ENCODE measurements at places on chromosomes 11 and 22.

DNA sequence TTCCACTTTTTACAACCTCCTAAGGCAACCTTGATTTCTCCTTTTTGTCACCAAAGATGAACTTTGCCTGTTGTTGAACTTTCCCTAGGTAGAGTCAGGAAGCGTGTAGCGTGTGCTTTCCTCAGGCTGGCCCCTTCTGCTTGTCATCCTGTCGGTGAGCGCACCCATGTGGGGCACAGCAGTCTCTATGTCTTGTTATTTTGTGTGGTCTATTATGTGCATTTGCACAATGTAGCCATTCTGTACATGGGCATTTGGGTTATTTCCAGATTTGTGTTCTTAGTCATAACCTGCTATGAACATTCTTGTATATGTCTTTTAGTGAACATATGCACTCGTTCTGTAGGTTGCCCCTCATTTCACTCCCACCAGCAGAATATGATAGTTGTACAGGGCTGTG, 34.9 kb downstream of the CABIN1 start:
- no peak for DNase-seq

- DNase-seq, result no peak
These were observed 18.4 kb upstream of the TAB1 start for GRCh38 chr22:39381009-39381755.

- no peak for DNase-seq
These were observed 17.5 kb downstream of the UQCR10 start for GRCh38 chr22:29784451-29785361.

DNA sequence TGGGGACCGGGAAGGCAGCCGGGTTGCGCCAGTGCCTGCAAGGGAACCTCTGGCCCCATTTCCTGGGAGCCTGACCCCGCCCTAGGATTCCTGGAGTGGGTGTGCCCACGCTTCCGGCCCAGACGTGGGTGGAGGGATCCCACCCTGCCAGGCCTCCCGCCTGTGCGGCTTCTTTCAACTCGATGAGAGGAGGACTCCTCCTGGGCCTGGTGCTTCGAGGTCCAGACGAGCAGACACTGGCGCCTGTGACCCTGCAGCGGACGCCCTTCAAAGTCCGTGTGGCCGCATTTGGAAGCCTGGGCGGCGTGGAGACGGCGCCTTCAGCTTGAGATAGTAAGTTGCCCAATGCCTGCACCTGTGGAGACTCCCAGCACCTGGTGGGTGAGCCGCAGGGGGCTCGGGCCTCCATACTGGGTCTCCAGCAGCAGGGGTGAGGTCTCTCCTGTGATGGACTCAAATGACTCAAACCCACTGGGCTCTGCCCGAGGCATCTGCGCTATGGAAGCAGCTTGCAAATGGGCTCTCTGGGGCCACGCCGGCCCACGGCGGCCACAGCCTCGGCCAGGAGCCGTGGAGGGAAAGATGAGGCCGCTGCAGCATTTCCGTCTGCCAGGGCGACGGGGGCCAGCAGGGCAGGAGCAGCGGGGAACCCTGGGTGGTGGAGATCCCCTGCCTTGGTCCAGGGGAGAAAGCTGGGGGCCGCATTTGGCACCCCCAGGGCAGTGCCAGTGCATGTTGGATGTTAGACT, 64.3 kb upstream of the PPARA start:
- DNase-seq, result no peak

DNA sequence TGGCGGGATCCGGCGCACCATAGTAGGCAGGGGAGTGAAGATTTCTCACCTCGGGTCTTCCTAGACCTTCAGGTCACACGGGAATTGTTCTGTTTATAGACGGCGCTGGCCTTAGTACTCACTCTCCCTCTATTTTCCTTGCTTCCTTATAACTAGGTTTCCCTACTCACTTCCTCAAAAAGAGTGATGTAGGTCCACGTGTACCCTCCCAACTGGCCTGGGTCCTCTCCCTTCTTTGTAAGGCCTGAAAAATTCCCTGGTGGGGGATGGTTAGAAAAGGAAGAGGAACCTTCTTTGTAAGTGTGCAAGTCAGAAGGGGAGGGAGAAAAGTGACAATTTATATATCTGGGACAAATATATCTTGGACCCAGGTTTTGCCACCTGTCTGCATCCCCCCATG, 2.9 kb upstream of the TMEM9B start:
- no peak for DNase-seq

DNA sequence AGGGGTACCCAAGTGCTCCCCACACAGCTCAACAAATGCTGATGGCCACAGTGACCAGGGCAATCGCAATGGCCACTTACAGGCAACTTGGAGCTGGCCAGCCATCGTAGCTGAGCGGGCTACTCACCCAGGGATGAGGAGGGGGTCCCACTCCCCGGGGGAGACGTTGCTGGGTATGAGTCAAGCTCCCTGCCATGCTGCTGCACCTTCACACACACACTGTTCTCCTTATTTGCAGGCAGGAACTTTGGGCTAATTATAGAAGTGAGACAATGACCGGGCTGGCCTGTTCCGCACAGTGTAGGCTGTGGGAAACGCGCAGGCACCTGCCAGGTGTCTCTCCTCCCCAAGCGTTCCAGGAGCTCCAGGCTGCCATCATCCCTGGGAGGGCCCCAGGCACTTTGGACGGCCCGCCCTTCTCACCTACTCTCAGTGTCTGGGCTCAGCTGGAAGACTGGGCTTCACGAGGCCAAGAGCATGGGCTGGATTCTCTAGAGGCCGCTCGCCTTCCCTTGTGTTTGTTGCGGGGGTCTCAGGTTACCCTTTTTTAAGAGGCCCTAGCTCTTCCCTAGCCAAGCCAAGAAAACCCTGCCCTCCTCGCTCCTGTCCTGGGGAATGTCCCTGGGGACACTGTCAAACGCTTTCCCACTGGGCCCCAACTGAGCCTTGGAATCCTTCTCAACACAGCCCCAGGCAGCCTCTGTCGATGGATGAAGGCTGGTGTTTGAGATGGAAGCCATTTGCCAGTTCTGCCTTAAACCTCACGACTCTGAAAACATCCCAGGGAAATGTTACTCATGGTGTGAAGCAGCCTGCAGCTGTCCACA, 73.0 kb downstream of the RTL6 start:
- DNase-seq, result no peak

DNA sequence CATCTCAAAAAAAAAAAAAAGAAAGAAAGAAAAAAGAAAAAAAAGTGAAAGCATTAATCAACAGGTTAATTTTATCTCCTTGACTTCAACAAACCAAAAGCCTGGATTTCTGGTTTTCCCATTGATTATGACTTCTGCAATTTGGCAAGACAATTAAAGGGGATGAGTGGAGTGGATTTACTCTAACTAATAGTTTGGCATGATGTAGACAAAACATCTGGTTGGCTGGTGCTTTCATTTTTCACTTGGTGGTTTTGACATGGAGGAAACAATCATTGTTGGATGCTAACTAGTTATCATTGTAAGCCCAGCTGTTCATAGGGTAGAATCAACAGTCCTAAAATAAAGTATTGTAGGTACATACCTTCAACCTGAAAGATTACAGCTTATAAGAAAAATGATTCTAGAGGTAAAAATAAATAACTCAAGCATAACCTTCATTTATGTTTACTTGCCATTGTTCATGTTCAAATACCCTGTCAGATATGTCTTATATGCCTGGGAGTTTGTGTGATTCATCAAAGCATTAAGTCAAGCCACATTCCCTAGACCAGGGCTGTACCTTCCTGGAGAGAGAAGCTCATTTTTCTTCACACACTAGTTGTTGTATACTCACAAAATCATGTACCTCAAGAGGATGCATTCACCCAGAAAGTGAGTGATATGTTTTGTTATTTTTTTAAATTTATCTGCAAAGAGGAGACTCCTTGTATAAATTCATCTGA, 15.1 kb downstream of the FIBIN start:
- DNase-seq, result no peak

- DNase-seq, result no peak
These were observed 9.9 kb downstream of the MS4A15 start for GRCh38 chr11:60766547-60766946.

GRCh38 chr11:132605825-132606570, 926.3 kb downstream of the OPCML start:
- DNase-seq, result no peak

GRCh38 chr22:33697640-33698039, 222.6 kb downstream of the LARGE1 start:
- no peak for DNase-seq

- DNase-seq, result no peak
These were observed 405.7 kb downstream of the BUD13 start for GRCh38 chr11:116366980-116367645.

DNA sequence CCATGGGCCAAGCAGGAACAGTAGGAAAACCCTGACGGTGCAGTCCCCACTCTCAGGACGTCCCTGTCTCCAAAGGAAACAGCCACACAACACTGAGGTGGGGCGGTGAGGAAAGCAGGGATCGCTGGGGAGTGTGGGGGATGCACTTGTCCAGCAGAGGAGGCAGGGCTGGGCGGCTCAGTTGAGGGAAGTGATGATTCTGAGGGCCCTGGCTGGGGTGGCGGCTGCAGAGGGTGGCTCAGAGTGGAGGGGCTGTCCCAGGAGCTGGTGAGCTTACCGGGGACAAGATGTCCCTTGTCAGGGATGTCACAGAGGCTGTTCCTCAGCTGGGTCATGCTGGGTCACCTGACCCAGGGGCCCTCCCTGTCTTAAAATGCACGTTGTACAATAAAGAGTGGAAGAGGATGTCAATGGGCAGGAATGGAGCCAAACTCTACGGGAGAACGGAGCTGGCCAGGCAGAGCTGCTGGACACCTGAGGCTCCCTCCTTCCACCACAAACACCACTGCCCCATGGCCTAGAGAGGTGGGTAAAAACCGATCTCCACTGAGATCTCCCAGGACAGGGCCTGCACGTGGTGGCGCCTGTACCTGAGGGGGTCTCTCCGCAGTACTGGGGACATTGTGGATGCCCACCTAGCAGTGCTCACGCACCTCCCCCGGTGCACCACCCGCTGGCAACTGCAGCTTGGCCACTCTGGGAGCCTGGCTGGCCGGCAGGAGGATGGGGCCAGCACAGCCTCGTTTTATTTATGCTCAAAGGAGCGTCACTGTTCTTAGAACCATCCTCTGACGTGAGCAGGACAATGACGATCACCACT, 9.7 kb upstream of the EFCAB6 start:
- no peak for DNase-seq

GRCh38 chr11:62602141-62603071, 741 bp upstream of the MTA2 start:
- peak; percentile 73 for DNase-seq

DNA sequence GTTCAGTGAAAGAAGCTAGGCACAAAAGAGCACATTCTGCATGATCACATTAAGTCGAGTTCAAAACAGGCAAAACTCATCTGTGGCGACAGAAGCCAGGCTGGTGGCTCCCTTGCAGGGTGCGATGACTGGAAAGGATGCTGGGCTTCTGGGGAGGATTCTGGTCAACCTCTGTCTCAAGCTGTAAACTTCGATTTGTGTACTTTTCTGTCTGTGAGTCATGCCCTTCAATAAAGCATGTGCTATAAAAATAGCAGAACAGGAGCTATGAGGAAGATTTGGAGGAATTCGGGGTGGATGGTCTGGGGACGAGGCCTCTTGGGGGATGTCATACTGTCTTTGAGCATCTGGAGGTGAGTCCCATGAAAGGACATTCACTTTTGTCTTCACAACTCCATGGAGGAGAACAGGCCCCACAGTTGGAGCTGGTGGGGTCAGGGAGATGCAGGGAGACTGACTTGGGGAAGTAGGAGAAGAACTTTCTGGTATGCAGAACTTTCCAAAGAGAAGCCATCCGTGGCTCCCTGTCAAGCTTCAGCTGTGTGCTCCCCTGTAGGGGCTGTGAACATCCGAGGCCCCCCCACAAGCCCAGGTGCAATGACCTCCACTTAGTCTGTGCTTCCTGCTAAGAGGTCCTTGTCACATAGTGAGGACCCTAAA, 77.8 kb upstream of the LINC01488 start:
- DNase-seq, result no peak

DNA sequence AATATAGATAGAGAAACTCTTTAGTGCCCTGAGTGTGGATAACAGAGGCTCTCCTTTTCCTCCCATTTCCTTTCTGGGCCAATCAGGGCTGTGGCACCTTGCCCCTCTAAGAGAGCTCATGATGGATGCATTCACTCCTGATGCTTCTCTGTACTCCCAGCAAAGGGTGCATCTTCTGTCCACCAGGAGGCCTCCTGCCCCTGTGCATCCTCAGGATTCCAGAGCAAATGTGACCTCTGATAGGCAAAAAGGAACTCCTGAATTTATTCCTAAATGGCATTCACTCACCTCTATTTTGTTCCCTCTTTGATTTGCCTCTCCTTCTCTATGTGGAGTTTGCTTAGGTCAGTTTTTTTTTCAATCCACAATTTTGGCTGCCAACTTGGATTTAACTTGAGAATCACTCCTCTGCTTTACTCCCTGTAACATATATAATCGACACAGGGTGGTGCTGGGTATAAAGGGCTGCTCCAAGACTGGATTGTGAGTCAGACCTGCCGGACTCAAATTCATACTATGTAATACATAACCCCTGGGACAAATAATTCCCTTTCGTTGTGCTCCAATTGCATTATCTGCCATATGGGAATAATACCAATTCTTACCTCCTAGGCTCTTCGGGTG, 1.1 kb upstream of the MRGPRX4 start:
- DNase-seq, result peak; percentile 27

DNA sequence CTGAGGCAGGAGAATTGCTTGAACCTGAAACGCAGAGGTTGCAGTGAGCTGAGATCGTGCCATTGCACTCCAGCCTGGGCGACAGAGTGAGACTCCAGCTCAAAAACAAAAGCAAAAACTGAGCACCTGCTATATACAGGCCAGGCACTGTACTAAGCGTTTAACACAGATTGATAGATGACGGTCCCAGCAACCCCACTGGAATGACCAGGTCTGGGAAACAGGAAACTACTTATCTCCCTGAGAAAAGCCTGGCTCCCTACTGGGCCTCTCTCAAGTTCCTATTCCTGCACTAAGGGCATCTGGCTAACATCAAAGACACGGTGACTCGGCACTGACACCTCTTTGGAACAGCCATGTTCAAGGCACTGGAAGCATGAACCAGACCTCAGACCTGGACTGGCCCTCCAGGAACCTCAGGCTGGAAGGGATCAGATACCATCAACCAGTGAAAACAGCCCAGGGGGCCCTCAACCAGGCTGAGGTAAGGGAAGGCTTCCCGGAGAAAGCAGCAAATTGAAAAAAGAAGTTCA, 16.6 kb downstream of the ARAP1 start:
- DNase-seq, result no peak

DNA sequence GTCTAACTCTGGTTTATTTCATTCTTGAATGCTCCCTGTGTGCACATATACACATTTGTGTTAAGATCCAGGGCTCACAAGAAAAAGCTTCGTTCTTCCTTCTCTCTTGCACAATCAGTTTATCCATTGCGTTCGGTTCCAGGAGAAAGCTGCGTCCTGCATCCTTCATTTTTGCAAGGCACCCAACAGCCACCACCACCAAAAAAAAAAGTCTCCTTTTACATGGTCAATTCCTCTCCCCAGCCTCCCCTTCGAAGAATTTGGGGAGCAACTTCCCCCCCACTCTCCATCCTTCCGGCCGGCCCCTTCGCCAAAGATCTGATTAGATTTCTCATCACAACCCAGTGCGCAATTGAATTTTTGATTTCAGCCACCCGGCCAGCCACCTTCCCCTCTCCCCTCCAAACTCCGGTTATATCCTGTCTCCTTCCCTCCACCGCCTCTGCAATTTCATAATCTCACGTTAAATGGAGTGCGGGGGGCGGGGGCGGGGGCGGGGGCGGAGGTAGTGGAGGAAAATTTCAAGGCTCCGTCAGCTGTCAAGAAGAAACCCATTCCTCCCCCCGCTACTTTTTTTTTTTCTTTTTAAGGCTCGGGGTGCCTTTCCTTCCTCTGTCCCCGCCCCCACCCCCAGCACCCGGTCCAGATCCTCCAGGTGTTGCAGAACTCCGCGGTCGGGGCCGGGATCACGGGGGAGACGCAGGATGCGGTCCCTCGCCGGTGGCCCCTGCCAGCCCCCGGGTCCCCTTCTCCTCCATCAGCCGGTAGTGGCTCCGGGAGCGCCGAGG, 1166.5 kb downstream of the LRRC4C start:
- DNase-seq, result peak; percentile 11

GRCh38 chr22:49048591-49048990, 779.1 kb downstream of the BRD1 start:
- DNase-seq, result no peak

Measured in NCI-H1092 (cell line).